Activated CD4-positive, alpha-beta T cell treated with anti-CD3 and anti-CD28 coated beads for 24 hours (primary cell): ENCODE measurements at places on chromosomes 1 and 21.

DNA sequence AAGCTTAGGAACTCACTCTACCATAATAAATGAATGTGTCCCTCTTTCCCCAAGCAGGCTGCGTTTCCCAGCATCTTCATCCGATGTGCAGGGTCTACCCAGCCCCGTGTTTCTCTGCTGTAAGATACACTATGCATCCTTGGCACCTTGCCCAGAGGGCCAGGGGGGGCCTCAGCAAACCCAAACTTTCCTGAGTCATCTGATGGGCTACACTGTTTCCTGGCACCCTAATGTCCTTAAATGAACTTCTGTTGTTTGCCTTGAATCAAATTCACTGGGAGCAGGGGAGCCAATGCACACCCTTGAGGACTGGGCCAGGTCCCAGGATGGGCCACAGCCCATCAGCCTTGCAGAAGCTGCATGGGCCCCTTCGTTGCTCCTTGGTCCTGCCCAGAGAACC is 145.5 kb downstream of the IGSF21 start:
- DNase-seq: no peak

DNA sequence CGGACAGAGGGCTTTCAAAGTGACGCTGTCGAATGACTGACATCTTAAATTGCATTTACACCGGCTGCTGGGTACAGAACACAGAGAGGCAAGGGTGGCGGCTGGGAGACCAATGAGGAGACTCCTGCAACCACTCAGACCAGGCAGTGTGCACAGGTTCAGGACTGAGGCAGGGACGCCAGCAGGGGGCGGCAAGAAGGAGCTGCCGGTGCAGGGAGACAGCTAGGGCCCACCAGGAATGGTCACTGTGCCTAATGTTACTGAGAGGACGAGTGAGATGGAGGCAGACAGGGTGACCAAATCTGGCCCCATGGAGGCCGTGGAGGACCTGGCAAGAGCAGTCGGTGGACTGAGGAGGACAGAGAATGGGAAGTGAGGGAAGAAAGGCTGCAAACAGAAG is 23.5 kb downstream of the GLIS1 start:
- no peak for DNase-seq

DNA sequence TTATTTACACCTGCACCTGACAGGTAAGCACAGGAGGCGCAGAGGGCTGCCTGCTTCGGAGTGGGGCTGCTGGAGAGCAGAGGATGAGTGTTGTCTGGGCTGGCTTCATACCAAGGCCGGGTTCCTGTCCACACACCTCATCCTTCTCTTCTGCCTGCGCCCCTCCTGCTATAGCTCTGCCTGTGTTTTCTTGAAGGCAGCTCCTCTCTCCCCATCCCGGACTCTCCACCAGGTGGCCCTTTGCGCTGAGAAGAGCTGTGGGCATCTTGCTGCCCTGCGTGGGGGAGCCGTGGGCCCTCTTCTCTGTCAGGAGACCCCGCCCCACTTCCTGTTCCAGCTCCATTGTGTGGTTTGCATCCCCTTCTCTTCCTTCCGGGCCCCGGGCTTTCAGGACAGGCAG is 35.0 kb downstream of the ARHGEF10L start:
- DNase-seq: no peak

GRCh38 chr1:107689159-107689558 is 275.8 kb downstream of the VAV3 start:
- no peak for DNase-seq

DNA sequence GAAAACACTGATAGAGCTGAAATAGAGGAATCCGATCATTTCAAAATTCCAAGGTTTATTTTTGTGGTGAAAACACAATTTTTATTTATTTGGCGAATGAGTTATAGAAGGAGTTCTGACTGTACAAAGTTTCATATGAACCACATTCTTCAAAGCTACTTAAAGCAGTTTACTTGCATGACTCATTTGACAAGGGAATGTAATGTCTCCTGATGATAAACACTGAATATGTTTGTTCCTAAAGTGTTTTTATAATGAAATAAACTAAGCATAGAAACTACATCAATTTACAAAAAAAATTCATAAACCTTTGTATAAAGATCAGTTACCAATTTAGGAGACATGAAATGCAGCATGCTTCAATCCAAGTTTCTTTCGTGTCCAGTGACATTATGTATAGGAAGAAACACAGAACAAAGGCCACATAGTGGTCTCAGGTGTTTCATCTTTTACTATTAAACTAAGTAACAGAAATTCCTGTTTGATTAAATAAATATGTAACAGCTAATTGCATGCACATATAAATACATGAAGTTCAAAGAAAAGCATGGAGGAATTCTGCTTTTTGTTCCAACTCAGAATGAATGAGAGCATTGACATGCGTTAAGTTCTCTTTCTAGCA is 2.5 kb downstream of the PRKACB start:
- no peak for DNase-seq

DNA sequence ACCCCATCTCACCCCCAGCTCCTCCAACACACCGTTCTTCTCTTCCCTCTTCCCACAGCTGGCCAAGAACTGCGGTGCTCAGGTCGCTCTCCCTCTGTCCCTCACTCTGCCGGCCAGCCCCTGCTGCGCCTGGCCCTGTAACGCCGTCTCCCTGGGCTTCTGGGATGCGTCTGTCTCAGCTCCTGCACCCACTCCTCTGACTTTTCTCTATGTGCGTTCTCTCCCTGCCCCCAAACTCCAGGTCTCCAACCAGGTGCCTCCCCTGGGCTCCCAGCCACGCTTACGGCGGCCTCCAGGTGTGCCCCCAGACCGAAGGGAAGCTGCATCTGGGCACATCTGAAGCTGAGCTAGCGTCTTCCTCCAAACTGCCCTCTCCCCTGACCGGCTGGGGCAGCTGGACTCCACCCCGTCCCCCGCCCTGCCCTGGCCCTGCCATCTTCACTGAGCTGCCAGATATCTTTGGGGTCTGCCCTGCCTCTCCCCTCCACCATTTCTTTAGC is 2.6 kb downstream of the KRTAP10-12 start:
- no peak for DNase-seq

DNA sequence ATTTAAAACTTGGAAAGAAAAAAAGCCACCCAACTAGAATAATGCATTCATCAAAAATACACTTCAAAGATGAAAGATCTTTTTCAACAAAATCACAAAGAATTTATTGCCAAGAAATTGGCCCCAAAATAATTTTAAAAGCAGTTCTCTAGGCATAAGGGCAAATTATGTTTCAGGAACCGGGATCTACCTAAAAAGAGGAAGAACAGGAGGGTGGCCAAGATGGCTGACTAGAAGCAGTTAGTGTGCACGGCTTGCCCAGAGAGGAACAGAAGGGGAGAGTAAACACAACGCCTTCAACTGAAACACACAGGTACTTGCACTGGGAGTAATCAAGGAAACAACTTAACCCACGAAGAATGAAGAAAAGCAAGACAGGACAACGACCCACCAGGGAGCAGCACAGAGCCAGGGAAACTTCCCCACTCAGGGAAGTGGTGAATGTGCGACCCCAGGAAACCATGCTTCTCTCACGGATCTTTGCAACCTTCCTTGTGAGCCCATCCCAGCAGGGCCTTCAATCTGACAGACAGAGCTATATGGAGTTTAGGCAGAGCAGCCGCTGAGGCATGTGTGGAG is 46.1 kb downstream of the ACKR1 start:
- DNase-seq: no peak

DNA sequence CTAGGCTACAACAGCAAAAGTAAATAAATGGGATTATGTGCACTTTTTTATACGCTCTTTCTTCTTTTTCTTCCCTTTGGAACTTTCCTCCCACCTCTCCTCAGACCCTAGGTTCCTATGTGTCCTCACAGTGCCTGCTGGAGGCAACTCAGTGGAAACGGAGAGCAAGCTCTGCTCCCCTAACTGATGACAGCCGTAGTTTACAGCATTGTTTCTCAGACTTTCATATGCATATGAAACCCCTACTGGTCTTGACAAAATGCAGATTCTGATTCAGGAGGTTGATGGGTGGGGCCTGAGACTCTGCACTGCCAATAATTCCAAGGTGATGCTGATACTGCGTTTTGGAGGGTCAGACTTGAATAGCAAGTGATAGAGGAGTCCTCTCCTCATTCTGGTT is 34.3 kb upstream of the HMCN1 start:
- DNase-seq: no peak

- no peak for DNase-seq
These were observed 271.6 kb downstream of the KCNJ6 start for GRCh38 chr21:37644636-37645035.

GRCh38 chr1:184425449-184426277 is 38.8 kb downstream of the C1orf21 start:
- no peak for DNase-seq

DNA sequence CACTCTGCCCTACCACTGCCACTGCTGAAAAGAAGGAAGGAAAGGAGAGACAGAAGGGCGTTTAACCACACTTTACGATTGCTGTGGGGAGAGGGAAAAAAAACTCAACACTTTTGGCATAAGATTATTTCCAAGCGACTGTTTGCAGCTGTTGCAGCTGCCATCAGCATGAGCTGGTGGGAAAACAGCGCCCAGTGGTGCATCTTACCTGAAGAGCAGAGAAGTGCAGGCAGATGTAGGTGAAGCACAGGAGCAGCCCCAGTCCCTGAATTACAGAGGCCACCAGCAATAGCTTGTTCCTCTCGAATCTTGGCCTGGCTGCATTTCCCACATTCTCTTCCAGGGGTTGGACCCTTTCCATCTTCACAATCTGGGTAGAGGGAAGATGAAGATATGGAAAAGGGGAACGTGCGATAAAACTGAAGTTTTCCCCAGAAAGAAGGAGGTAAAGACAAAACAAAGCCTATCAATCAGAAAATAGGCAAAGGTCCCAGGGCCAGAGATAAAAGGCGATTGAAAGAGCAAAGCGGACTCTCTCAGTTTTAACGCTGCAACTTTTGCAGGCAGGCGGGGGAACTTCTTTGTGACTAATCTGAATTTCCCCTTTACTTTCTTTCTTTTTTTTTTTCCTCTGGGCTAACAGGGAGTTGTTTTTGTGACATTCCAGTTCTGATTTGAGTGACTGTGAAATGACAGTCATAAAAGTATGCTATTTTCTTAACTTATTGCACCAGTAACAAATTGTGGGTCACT is at the start of gene TNFSF4:
TNFSF4 (minus strand) TSS at position 516 of the 753 bp plus-strand sequence; CDS start at position 361, 155 bp downstream.
- DNase-seq: no peak

- no peak for DNase-seq
These were observed 124.3 kb downstream of the NOS1AP start for GRCh38 chr1:162193815-162194214.

GRCh38 chr1:226884966-226885820 is 14.8 kb downstream of the PSEN2 start:
- DNase-seq: no peak

GRCh38 chr1:208240662-208241355 is 3.4 kb downstream of the PLXNA2 start:
- DNase-seq: no peak

DNA sequence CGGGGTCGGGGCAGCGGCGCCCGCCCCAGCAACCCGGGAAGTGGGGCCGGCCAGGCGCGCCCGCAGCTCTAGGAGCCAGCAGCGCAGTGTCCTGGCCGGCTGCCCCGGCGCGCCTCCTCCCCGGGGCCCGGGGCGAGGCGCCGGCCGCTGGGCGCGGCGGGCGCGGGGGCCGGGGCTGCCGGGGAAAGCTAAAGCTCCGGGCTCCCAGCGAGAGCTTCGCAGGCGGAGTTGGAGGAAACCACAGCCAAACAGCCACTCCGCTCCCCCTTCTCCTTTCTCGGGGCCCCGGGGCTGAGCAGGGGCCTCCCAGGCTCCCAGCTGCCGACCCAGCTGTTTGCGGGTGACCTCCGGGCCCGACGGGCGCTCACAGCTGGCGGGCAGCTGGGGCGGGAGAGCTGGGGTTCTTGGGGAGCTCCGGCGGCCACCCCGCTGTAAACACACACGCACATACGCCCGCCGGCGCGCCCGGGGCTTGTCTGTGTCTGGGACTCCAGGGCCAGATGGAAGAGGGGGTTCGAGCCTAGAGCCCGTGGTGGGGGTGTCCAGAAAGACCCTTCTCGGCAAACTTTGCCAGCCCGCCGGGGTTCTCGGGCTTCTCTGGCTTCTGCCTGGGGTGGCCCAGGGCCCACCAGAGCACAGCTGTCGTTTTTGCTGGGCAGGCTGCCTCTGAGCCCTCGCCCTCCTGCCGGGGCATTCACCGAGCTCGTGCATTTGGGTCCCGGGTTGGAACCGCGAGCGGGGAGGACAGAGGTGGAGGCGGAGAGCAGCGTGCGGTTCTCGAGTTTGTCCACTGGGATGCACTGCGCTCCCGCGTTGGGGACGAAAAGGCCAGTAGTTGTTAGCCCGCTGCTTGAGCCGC is 1.5 kb downstream of the AJAP1 start:
- DNase-seq: no peak

GRCh38 chr21:46509741-46510502 is 51.2 kb downstream of the DIP2A start:
- no peak for DNase-seq

GRCh38 chr1:160206036-160206389 is 829 bp downstream of the PEA15 start:
- peak; percentile 12 for DNase-seq

- no peak for DNase-seq
These were observed 297.8 kb downstream of the RRAGC start for GRCh38 chr1:38561725-38562124.

- DNase-seq: no peak
These were observed 115.8 kb downstream of the C1orf94 start for GRCh38 chr1:34292472-34292871.

- DNase-seq: no peak
These were observed 180.1 kb upstream of the USP25 start for GRCh38 chr21:15549671-15550070.

GRCh38 chr1:65939191-65939590 is 146.5 kb downstream of the PDE4B start:
- DNase-seq: no peak

DNA sequence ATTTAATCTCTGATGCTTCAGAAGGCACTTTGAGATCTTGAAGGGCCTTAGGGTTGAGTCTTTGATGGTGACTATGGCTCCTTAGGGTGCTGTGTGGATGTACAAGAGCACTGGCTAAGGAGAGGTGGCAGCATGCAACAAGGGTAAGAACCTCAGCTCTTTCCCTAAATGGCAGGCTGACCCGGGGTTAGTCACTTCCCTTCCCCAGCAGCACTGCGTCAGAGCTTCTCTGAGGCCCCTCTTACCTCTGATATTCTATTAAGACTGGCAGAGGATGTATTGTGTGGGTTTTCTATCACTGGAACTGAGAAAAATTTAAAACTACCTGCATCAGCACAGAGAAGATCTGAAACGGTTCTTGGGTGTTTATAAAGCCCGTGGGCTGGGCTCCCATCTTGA is 11.8 kb downstream of the C1orf116 start:
- DNase-seq: no peak

DNA sequence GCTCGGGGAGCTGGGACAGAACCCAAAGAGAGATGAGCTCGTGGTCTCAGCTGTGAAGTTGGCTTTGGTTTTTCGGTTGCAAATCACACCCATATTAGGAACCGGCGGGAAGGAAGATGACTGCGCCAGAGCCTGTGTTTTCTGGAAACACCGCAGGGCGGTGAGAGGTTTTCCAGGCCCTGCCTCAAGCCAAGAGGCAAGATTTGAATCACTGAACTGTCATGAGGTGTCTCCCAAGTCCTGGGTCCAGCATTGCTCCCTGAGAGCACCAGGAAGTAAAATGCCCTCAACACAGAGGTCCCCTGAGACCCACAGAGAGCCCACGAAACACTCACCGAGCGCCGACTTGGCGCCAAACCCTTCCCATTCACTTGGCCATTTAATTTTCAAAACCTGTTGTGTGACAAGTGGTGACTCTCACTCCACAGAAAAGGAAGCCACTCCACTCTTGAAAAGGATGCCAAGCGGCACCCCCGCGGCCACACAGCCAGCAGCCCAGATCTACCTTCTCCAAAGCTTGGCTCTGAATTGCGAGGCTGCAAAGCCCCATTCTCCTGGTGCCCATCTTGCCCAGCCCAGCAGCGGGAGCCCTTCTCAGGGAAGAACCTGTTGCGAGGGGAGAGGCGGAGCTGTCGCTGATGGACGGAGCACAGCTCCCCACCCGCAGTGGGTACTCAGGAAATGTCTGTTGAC is 99.0 kb upstream of the RUNX3 start:
- no peak for DNase-seq

- no peak for DNase-seq
These were observed 607.9 kb upstream of the TMPRSS15 start for GRCh38 chr21:19011451-19011850.
